Activated naive CD4-positive, alpha-beta T cell treated with anti-CD3 and anti-CD28 coated beads for 36 hours (primary cell): ENCODE measurements at places on chromosomes 5 and 9. TPM values are rescaled to one million over a fixed set of nuclear protein-coding genes. Genes with fewer than 3 reads are reported as not detected.

GRCh38 chr5:14977058-14977685, 105.6 kb upstream of the ANKH start:
- no peak overlapping the region for H3K4me3 ChIP-seq
- no peaks in the 10 kb centered on the region for H3K36me3 ChIP-seq
- H3K27ac ChIP-seq = no peak overlapping the region
- H3K4me1 ChIP-seq = peaks cover 2% of the 10 kb centered on the region
- DNase-seq = no peak

DNA sequence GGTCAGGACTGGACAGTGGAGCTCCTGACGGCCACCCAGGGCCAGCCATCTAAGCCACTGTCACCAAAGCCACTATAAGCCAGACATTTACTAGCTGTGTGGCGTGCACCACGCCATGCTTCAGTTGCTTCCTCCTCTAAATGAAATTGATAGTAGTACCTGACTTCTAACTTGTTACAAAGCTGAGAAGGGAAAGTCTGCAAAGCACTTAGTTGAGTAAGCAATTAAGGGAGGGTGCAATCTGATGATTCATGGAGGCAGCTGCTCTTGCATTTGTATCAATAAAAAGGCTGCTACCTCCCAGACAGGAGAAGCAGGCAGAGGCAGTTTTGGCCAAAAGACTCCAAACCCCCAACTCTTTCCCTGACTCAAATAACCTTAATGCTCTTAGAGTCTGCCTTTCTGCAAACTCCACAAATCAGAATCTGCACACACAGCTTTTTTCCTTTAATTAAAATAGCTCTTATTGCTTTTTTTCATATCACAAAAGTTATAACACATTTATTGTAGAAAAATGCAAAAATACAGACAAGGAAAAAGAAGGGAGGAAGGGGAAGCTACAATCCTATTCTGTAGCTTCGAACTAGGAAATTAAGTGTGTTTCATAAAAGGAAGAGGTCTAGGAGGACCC, 19.3 kb upstream of the RAPGEF1 start:
- no peaks in the 10 kb centered on the region for H3K36me3 ChIP-seq
- H3K27ac ChIP-seq = no peak overlapping the region
- no peak for DNase-seq
- no peak overlapping the region for H3K4me3 ChIP-seq

- no peak overlapping the region for H3K4me3 ChIP-seq
- H3K27me3 ChIP-seq = peaks cover 38% of the 10 kb centered on the region
- H3K27ac ChIP-seq = no peak overlapping the region
- DNase-seq = no peak
Observed at GRCh38 chr9:2634153-2634552, 12.6 kb downstream of the VLDLR start.

DNA sequence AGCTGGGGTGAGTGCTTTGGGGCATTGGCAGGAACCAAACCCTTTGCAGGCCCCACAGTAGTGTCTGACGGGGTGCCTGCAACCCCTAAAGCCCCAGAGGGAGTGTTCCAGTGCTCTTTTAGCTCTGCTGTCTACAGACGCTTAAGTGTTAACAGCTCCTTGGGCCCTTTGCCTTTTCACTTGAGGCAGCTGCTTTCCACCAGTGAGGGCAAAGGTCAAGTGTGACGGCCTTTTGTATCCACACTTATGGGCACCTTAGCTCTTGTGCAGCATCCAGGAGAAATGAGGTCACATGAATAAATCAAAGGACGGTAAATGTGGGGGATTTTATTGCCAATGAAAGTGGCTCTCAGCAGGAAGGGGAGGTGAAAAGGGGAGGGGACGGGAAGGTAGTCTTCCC, 241.4 kb upstream of the PCSK5 start:
- DNase-seq = no peak
- no peaks in the 10 kb centered on the region for H3K36me3 ChIP-seq
- H3K27me3 ChIP-seq = peaks cover 3% of the 10 kb centered on the region
- H3K4me1 ChIP-seq = no peaks in the 10 kb centered on the region

GRCh38 chr5:157381746-157382145, 78.3 kb upstream of the NIPAL4 start:
- no peak for DNase-seq
- peaks cover 8% of the 10 kb centered on the region for H3K4me1 ChIP-seq
- H3K27ac ChIP-seq = peak overlapping the region; percentile 7

GRCh38 chr9:135478829-135479468, 633 bp upstream of the PPP1R26 start:
- DNase-seq = no peak
- peaks cover 3% of the 10 kb centered on the region for H3K36me3 ChIP-seq
- peaks cover 39% of the 10 kb centered on the region for H3K27me3 ChIP-seq
- H3K27ac ChIP-seq = no peak overlapping the region
- peaks cover 4% of the 10 kb centered on the region for H3K4me1 ChIP-seq
- H3K4me3 ChIP-seq = peak overlapping the region; percentile 68

GRCh38 chr5:141121985-141122384, 367 bp downstream of the PCDHB4 start:
- no peaks in the 10 kb centered on the region for H3K4me1 ChIP-seq
- peaks cover 33% of the 10 kb centered on the region for H3K27me3 ChIP-seq
- no peak for DNase-seq

GRCh38 chr5:134509308-134510040, 16.0 kb upstream of the JADE2 start:
- no peaks in the 10 kb centered on the region for H3K27me3 ChIP-seq
- DNase-seq = no peak
- no peaks in the 10 kb centered on the region for H3K36me3 ChIP-seq
- no peak overlapping the region for H3K27ac ChIP-seq
- no peak overlapping the region for H3K4me3 ChIP-seq
- peaks cover 26% of the 10 kb centered on the region for H3K4me1 ChIP-seq

GRCh38 chr9:132486706-132487350, 76.8 kb downstream of the CFAP77 start:
- no peaks in the 10 kb centered on the region for H3K36me3 ChIP-seq
- peaks cover 48% of the 10 kb centered on the region for H3K27me3 ChIP-seq
- peak overlapping the region; percentile 39 for H3K4me3 ChIP-seq
- peak overlapping the region; percentile 65 for H3K27ac ChIP-seq
- DNase-seq = peak; percentile 71

DNA sequence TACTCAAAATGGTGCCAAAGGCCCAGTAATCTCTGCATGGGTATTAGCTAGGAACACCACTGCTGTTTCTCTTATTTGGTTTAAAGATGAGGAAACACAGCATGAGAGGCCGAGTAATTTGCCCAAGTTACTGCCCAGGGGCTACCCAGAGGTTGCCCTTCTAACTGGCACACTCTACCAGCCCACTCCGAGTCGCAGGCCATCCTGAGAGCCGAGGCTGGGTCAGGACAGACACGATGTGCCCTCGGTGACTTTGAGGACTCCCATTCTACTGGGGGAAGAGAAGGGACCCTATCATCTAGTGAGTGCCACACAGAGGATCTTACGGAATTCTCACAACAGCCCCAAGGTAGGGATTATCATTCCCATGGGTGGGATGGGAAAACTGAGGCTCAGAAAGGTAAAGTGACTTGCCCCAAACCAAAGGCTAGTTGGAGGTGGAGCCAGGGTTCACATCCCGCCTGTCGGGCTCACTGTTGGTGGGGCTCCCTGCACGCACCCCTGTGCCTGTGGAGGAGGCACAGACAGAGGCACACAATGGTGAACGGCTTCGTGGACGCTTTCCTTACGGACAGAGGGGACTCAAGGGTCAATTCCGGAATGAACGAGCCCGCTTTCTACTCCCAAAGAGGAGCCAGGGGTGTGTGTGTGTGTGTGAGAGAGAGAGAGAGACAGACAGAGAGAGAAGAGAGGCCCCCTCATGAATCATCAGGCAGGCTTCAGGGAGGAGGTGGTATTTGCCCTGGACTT, 225.0 kb downstream of the MELK start:
- no peaks in the 10 kb centered on the region for H3K27me3 ChIP-seq
- H3K4me3 ChIP-seq = no peak overlapping the region
- no peak overlapping the region for H3K27ac ChIP-seq
- H3K36me3 ChIP-seq = no peaks in the 10 kb centered on the region

DNA sequence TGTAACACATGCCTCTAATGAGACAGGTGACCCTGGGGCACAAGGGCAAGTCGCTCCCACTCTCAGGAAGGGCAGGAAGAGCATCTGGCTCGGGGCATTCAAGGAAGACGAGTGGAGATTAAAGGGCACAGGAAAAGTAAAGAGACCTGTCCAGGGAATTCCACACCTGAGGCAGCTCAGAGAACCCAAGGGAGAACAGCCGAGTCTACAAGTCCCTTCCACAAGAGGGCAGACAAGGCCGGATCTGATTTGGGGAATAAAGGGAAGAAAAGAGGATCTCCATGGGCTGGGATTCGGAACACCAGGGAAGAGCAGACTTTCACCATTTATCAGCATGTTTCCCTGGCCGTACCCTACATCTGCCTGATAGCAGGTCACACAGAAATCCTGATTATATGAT, 28.1 kb downstream of the GPX3 start:
- no peak overlapping the region for H3K27ac ChIP-seq
- H3K36me3 ChIP-seq = peaks cover 61% of the 10 kb centered on the region
- H3K27me3 ChIP-seq = no peaks in the 10 kb centered on the region
- H3K4me1 ChIP-seq = no peaks in the 10 kb centered on the region

- no peak for DNase-seq
- H3K4me1 ChIP-seq = peaks cover 5% of the 10 kb centered on the region
- H3K27me3 ChIP-seq = no peaks in the 10 kb centered on the region
- H3K4me3 ChIP-seq = no peak overlapping the region
- H3K36me3 ChIP-seq = peaks cover 14% of the 10 kb centered on the region
- H3K27ac ChIP-seq = no peak overlapping the region
Observed at GRCh38 chr5:86625148-86625547, 7.4 kb downstream of the COX7C start.

TSLP gene
- 0.99 TPM for total RNA-seq

- H3K27ac ChIP-seq = no peak overlapping the region
- no peak for DNase-seq
- H3K27me3 ChIP-seq = no peaks in the 10 kb centered on the region
- no peaks in the 10 kb centered on the region for H3K4me1 ChIP-seq
- no peaks in the 10 kb centered on the region for H3K36me3 ChIP-seq
Observed at GRCh38 chr5:144448457-144448856, 277.8 kb downstream of the KCTD16 start.

DNA sequence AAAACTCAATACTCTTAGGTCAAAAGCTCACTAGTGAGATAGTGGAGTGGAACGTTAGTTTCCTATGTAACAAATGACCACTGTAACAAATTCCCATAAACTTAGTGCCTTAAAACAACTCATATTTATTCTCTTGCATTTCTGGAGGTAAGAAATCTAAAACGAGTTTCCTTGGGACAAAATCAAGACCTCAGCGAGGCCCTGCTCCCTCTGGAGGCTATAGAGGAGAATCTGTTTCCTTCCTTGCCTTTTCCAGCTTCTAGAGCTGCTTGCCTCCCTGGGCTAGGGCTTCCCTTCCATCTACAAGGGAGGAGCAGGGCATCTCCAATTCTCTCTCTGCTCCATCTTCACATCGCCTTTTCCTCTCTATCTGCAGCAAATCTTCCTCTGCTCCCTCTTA, 32.0 kb downstream of the SEMA5A start:
- no peak overlapping the region for H3K4me3 ChIP-seq
- no peak for DNase-seq
- no peaks in the 10 kb centered on the region for H3K4me1 ChIP-seq
- no peak overlapping the region for H3K27ac ChIP-seq
- no peaks in the 10 kb centered on the region for H3K36me3 ChIP-seq
- H3K27me3 ChIP-seq = peaks cover 1% of the 10 kb centered on the region

GRCh38 chr9:116000748-116001329, 152.8 kb upstream of the PAPPA start:
- no peaks in the 10 kb centered on the region for H3K4me1 ChIP-seq
- no peak overlapping the region for H3K27ac ChIP-seq
- DNase-seq = peak; percentile 9
- no peaks in the 10 kb centered on the region for H3K36me3 ChIP-seq
- H3K4me3 ChIP-seq = no peak overlapping the region
- peaks cover 10% of the 10 kb centered on the region for H3K27me3 ChIP-seq

DNA sequence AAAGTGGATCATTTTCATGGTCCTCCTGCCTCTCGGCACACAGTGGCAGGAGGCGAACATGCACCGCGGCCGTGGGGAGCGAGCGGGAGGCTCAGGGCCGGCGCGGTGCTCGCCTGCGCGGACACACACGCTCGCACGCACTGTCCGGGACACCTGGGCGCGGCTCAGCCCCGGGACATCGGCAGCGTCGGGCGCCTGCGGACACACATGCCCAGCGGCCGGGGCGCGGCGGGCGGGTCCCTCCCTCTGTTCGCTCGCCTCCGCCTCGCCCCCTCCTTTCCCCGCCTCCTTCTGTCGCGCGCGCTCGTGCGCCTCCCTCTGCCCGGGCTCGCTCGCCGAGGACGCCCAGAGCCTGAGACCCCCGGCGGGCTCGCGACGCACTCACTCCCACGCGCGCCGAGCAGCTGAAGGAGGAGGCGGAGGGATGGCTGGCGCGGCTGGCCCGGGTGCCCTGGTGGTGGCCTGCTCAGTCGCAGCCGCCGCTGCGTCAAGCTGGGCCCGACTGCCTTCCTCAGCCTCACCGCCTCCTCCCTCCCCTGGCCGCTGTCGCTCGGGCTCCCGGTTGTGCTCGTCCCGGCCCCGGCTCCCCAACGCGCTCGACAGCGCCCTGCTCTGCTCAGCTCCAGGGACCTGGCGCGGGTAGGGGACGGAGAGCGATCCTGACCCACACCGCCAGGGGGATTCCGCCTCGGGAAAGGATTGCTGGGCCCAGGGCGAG, at the start of gene FRMD3:
TSS of gene FRMD3 (minus strand) at position 230 of the 718 bp plus-strand sequence. CDS start at position 60, 170 bp downstream.
- peak within 1 kb of the TSS; percentile 38 for H3K4me3 ChIP-seq
- H3K27ac ChIP-seq = no peak within 1 kb of the TSS
- H3K27me3 ChIP-seq = peaks cover 28% of the 10 kb centered on the region

- DNase-seq = no peak
- H3K27me3 ChIP-seq = peaks cover 79% of the 10 kb centered on the region
- no peak overlapping the region for H3K4me3 ChIP-seq
- no peak overlapping the region for H3K27ac ChIP-seq
- H3K4me1 ChIP-seq = peaks cover 46% of the 10 kb centered on the region
Observed at GRCh38 chr9:93949073-93949693, 6.0 kb downstream of the BARX1 start.

CCL21 gene
- not detected for total RNA-seq

- H3K36me3 ChIP-seq = no peaks in the 10 kb centered on the region
- no peaks in the 10 kb centered on the region for H3K27me3 ChIP-seq
- no peak for DNase-seq
Observed at GRCh38 chr5:133397348-133397747, 215.0 kb downstream of the FSTL4 start.

DNA sequence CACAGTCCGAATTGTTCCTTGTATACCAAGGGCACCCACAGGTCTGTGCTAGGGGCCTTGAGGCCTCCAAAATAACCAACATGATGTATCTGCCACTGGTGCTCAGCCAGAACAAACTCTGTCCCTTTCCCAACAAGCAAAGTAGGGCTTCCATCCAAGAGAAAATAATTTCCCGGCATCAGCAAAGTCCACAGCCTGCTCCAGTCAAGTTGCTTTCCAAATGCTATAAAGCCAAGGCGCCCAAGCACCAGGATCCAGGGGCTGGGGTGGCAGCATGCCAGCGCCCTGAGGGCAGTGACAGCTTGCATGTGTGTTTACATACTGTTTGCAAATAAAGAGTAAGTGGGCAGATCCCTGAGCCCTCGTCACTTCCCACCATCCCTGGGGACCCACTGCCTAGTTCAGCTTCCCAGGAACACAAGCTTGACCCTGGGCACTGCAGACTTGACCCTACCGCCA, 155.9 kb downstream of the ERCC6L2 start:
- H3K27ac ChIP-seq = no peak overlapping the region
- DNase-seq = no peak
- H3K4me1 ChIP-seq = peaks cover 15% of the 10 kb centered on the region
- peaks cover 16% of the 10 kb centered on the region for H3K27me3 ChIP-seq
- no peak overlapping the region for H3K4me3 ChIP-seq
- H3K36me3 ChIP-seq = peaks cover 3% of the 10 kb centered on the region
